ENCODE measurements at places on chromosomes 7 and 10. TPM values are rescaled to one million over a fixed set of nuclear protein-coding genes. Genes with fewer than 3 reads are reported as not detected.

DNA sequence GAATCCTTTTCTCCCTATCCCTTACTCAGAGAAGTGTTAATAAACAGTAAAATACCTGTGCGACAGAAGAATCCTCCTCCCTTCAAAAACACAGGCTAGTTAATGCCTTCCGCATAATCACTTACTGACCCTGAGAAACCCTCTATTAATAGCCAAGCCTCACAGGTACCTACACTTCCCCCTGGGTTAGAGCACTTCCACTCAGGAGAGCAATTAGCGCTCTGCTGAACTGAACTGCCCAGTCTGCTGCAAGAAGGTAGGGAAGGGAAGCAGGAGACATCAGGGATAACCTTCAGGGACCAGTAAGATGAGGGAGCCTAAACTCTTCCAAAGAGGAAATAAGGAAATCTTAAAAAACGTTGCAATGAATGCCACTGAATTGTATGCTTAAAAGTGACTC lies 39.6 kb downstream of the KIAA1549 start:
- DNase-seq, result no peak

DNA sequence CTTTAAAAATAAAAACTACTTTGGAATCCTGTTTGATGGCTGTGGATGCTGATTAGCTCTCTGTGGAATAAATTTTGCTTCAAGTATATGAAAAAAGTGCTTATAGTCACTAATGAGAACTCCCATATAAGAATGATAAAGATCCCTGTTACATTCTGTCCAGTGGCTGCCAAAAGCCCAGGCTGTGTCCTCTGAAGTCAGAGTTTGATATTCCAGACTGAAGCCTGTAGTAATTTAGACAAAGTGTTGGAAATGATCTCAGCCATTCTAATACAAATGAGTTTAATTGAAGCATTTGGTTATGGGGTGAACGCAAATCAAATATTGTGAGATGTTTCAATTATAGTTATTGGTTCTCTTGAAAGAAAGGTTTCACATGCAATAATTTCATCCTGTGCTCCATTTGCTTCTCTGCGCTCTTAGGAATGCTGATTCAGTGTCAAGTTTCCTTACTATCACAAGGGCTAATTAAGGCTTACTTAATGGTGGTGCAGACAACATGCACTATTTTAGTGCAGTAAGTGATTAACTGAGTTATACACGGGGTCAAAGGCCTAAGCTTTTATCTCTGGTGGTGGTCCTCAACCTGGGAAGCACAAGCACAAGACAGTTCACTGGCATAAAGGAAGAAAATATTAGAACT lies 867.6 kb downstream of the SORCS1 start:
- no peak for DNase-seq

DNA sequence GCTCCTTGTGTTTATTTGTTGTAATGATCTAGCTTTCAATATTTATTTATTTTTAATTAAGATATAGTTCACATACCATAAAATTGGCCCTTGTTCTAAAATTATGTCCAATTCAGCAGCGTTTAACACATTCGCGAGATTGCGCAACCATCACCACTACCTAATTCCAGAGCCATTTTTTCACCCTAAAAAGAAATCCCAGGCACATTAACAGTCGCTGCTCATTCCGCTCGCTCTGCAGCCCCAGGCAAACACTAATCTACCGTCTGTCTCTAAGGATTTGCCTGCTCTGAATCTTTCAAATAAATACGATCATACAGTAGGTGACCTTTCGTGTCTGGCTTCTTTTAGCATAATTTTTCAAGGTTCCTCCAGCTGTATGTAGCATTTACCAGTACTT lies 616.7 kb downstream of the CALN1 start:
- DNase-seq, result no peak

- DNase-seq, result no peak
Observed at GRCh38 chr10:117666166-117666565, 123.6 kb downstream of the EMX2 start.

- no peak for DNase-seq
Observed at GRCh38 chr10:21740989-21741388, 207.0 kb downstream of the MLLT10 start.

DNA sequence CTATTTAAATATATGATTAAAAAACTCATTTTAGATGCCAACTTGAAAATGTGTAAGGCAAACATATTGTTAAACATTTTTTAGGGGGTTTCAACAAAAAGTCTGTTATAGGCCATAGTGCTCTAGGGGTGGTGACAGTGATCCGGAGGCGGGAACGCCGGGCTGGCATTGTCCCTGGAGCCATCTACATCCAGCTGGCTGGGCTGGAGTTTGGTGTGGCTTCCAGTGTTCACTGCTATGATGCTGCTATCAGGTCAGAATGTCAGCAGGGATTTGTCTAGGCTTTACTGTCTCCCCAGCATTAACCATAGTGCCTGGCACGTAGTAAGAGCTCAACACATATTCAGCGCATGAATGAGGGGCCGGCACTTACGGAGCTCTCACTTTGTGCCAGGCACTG lies 1.9 kb upstream of the SLC18A2 start:
- DNase-seq, result no peak

DNA sequence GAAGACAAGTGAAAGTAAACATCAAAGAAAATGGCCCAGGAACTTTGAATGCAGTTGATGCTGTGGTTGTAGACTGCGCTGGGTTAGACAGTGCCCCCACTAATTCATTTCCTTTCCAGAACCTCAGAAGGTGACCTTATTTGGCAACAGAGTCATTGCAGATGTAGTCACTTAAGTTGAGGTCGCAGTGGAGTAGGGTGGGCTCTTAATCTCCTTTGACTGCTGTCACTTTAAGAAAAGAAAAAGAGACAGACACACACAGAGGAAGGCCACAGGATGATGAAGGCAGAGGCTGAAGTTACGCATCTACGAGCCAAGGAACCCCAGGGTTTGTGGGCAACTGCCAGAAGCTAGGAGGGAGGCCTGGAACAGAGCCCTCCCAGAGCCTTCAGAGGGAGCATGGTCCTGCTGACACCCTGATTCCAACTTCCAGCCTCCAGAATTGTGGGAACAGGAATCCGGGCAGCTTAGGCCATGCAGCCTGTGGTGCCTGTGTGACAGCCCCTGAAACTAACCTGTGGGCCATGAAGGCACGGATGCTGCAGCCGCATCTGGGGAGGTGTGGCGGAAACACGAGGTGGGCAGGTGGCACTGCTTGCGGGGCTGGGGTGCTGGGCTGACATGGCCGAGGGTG lies 107.6 kb downstream of the PRKAG2 start:
- no peak for DNase-seq

DNA sequence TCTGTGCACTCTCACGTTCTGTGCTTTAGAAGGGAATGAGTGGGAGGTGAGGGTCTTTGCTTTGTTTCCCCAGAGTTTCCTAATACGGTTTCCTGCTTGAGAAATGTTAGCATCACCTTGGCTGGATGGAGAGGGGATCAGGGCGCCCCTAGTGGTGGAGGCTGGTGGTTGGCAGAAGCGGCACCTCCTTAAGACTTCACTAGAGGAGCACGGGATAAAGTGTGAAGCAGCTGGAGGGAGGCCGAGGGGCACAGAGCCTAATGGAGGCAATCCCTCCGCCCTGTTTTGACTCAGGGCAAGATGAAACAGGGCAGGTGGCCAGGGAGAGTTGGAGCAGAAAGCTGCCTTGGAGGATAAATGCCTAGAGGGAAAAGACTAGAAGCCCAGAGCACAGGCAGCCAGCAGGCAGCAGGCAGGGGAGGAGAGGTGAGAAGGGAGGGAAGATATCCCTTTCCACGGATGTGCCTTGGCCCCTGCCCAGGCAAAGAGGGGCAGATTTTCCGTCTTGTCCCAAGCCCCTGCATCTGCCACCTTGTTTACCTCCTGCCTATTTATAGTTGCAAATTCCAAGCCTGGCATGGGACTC lies 56.0 kb upstream of the BTRC start:
- peak; percentile 85 for DNase-seq

DNA sequence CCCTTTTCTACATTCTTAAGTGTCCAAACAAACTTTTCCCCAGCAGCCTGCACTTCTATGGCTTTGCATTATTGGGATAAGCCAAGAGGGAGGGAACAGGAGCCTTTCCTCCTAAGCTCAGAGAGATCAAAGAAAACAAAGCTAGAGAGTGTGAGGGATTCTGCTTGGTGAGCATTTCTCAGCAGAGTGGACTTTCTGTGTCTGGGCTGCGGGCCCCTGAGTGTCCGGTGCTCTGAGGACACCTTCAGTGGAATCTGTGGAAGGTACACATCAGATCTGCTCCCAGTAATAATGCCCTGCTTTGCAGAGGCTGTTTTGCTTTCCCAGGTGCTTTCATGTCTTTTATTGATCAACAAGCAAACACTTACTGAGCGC lies 50.2 kb downstream of the KCNMA1 start:
- no peak for DNase-seq

- DNase-seq, result no peak
Observed at GRCh38 chr7:54080525-54080924, 461.6 kb upstream of the VSTM2A start.

- no peak for DNase-seq
Observed at GRCh38 chr10:28241741-28242399, 61.0 kb downstream of the MPP7 start.

DNA sequence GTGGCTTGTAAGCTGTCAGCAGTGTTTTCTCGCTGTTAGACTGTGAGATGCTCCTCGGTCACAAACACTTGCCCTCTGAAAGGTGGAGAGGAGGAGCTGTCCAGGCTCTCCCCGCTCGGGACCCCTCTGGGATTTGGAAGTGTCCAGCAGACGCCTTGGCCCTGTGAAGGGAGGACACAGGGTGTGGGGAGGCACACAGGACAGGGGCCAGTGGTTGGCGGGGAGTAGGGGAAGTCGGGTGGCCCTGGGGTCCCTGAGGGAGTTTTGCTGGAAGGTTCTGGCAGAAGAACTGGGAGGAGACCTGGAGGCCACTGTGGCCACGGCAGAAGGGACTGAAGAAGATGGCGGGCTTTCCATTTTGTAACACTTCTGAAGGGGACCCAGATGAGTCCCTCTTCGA lies 47.2 kb upstream of the DPYSL4 start:
- DNase-seq, result no peak

GRCh38 chr10:17523917-17524316 lies 69.5 kb upstream of the ST8SIA6 start:
- DNase-seq, result no peak

Gene FAM237B
- not detected for total RNA-seq

Gene FEZF1
- total RNA-seq, result not detected

Gene SORBS1
- 2.8 TPM for total RNA-seq

Gene LOXL4
- not detected for total RNA-seq

Gene SPDYE5
- not detected for total RNA-seq

Gene CPED1
- not detected for total RNA-seq

Gene HTR7
- not detected for total RNA-seq

Gene MUC3A
- 0.31 TPM for total RNA-seq

Data from activated naive CD4-positive, alpha-beta T cell treated with anti-CD3 and anti-CD28 coated beads, Interleukin-2, amount 50 U/mL, for 72 hours (primary cell).